CD4-positive, alpha-beta T cell treated with Interleukin-2 at 100 ng/mL for 4 hours (primary cell): ENCODE measurements at places on chromosomes 6 and 20.

GRCh38 chr6:138116661-138116999 is 9.4 kb upstream of the PERP start:
- DNase-seq = no peak

DNA sequence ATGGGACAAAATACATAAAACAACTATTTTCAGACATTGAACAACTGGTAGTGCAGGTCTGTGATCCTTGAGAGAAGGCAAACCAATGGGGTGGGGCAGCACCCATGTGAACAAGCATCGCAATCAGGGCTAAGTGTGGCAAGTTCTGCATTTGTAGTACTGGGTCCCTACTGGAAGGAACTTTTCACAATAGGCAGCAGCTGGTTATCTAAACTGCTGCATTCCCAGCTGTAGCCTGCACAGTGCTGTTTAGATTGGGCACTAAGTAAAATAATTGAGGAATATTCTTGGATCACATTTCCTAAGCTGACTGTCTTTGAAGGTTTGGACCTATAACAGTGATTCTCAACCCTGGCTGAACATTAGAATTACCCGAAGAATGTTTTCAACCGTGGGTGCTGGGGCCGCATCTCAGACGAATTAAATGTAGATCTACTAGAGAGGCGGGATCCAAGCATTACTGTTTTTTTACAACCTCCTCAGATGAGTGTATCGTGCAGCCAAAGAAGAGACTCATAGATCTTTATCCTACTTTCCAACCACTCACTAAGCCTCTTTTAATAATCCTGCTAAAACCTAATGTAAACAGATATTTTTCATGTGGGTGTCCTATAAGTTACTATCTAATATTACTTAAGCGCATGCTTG is 12.4 kb upstream of the MAP3K4 start:
- DNase-seq = no peak

DNA sequence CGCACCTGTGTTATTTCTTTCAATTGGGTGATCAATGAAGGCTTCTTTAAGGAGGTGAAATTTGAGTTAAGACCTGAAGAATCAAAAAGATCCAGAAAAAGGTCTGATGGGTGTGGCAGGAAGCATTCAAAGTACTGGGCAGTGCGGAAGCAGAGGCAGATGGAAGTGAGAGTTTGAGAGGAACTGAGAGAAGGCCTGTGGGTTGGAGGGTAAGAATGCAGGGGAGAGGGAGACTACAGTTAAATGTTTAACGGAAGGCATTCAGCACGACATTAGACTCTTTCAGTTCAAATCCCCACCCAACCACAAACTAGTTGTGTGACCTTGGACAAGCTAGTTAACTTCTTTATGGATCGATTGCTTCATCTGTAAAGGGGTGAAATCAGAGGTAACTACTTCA is 50.5 kb upstream of the GCM1 start:
- no peak for DNase-seq

- DNase-seq = no peak
Observed at GRCh38 chr6:75299801-75300530, 15.4 kb upstream of the TMEM30A start.

DNA sequence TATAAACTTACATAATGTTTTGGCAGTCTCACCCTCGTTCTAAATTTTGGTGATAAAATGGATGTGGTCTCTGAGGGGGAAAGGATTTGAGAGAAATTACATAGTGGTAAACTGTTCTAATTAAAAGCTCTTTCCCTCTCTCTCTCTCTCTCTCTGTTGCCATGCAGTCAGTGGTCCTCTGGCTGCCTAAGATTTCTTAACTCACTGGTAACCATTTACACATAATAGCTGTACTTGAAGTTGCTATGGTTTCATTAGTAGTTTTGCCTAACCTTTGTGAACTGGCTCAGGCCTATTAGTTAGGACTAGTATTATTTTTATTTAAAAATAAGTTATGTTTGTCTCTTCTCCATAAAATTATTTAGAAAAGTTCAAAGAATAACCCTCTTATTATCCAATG is 42.0 kb downstream of the MAPK14 start:
- DNase-seq = no peak

DNA sequence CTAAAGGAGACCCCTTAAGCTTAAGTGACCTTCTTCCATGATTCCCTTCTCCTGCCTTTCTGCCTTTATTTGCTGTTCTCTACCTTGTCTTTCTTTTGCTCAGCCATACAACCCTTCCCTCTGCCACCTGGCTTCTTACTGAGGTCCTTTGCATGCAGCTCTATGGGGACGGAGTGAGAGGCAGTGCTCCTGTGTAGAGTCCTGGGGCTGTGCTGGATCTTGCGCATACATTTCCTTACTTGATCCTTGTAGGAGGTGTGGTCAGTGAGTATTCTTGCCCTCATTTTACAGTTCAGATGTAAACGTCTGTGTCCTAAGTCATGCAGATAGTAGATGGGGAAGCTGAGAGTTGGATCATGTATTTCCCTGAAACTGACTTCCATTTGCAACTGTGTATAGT is 5.7 kb downstream of the SASH1 start:
- no peak for DNase-seq

DNA sequence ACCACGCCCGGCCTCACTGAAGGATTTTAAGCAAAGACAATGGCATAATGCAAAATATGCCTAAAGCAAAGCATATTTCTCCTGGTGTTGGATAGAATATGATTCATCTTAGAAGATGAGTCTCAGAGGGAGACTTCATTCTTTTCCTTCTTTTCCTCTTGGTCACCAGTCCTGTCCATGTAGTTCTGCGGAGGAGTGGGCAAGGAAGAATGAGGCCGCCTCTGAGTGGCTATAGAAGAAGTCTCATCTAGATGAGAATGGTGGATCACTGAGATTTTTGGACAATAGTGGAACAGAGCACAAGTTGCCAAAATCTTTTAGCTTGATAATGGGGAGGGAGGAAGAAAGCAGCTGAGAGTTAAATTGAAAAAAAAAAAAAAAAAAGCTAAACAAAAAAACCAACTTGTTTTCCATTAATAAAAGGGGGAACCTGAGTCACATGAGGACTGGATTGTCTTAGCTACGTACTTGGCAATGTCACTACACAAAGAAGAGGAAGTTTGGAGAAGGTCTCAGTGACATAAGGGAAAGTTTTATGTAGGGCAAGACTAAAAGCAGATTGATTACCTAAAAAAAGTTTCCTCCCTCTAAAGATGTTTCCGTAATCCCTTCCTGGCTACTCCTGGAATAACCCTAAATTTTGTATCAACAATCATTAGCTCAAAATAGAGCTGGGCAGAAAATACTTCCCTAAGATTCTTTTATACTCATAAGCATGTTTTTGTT is 6.0 kb downstream of the CD83 start:
- DNase-seq = no peak

DNA sequence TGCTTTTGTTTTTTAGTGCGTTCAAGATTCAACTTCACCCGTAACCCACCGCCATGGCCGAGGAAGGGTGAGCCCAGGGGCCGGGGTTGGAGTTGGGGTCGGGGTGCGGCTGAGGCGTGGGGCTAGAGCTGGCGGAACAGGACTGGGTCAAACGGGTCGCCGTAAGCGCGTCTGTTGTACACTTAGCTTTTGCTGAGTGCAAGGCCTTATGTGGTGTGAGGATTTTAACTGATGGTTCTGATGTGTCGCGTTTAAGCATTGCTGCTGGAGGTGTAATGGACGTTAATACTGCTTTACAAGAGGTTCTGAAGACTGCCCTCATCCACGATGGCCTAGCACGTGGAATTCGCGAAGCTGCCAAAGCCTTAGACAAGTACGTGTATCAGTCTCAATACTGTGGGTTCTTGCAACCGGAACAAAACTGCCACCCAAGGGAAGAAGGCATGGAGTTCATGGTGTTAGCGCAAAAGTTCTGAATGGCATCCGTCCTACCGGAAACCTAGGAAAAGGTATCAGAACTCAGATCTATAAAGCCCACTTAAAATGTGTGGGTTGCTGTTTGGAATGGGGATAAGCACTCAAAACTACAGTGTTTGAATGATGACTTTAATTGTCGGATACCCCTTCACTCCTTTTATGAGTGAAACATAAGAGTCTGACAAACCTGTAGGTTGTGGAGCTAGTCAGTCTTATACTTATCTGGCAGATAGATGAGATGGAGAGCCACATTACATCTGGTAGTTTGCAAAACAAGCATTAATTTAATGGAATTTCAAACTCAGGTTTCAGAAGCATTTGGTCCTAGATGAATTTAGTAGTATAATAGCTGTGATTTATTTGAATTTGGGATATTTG is 574 bp downstream of the RPS12 start:
- DNase-seq = peak; percentile 14

- DNase-seq = peak; percentile 64
Observed at GRCh38 chr6:106608080-106608668, 21.1 kb downstream of the RTN4IP1 start.

- peak; percentile 48 for DNase-seq
Observed at GRCh38 chr6:71349395-71349794, 60.8 kb downstream of the OGFRL1 start.

DNA sequence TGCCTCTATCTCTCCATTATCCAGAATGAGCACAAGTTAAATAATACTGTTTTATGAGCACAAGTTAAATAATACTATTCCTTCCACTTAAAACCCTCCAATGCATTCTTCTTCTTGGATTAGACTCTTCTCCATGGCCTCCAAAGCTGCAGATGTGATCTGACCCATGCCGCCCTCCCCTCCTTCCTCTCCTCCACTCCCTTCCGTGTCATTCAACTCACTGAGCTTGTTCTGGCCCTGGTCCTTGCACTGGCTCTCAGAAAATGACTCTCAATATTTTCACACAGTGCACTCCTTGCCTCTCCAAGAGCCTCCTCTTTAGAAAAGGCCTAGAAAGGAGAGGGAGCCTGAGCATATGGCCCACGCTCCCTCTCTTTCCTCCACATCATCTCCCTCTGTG is 125.0 kb upstream of the CD93 start:
- no peak for DNase-seq

GRCh38 chr6:89948876-89949275 is 54.6 kb downstream of the GJA10 start:
- no peak for DNase-seq

- no peak for DNase-seq
Observed at GRCh38 chr6:163381118-163381756, 33.3 kb upstream of the QKI start.

GRCh38 chr20:46548688-46549087 is 1.8 kb downstream of the OCSTAMP start:
- no peak for DNase-seq

DNA sequence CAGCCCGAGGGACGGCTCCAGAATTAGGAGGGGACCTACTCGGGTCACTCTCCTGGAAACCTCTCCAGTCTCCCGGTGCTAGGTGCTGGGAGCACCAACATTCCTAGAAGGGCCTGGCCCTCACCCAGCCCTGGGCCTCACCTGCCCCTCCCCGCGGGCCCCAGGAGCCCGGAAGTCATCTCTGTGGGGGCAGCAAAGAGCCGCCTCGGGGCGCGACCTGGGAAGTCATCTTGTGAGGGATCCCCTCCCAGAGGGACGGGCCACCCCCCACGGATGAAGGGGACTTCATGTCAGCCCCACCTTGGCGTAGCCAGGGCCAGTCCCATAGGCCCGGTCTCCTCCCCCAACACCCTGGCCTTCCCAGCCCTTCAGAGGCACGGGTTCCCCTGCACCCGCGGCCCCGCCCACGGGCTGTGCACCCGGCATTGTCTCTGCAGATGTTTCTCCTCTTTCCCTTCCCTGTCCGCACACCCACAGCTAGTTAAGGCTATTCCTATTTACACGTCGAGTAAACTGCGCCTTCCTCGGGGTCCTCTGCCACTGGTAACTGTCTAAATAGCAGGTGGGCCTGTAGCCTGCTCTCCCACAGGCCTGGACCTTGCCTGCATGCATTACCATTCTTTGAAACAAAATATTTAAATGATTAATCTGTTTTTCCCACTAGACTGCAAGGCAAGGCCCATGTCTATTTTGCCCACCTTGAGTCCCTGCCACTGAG is 896 bp upstream of the RNASET2 start:
- DNase-seq = peak; percentile 52

- no peak for DNase-seq
Observed at GRCh38 chr6:1561355-1561754, 48.4 kb upstream of the FOXC1 start.

- no peak for DNase-seq
Observed at GRCh38 chr6:72654071-72654621, 32.3 kb downstream of the KCNQ5 start.

GRCh38 chr6:10557913-10558312 is 36.8 kb downstream of the GCNT2 start:
- no peak for DNase-seq

- DNase-seq = no peak
Observed at GRCh38 chr6:143691155-143691554, 13.4 kb downstream of the PHACTR2 start.

GRCh38 chr6:135568379-135568778 is 70.8 kb upstream of the AHI1 start:
- peak; percentile 16 for DNase-seq

GRCh38 chr20:35992713-35993335 is 24.4 kb downstream of the CNBD2 start:
- DNase-seq = peak; percentile 75

DNA sequence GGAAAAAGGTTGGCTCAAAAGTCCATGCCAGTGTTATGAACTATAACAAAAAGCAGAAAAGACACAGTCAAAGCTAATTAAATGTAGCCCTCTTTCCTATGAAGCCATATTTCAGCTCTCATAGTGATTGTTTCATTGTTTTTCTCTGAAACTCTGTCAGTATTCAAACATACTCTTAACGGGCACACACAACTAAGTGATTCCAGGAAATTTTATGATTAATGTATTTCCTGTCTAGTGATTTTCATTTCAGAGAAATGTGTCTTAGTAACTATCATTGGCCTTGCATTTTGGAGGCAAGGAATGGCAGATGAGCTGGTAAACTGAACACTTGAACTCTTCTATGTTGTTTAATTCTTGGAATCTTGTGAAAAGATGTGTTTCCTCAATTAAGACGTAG is 68.0 kb downstream of the CLVS2 start:
- no peak for DNase-seq

DNA sequence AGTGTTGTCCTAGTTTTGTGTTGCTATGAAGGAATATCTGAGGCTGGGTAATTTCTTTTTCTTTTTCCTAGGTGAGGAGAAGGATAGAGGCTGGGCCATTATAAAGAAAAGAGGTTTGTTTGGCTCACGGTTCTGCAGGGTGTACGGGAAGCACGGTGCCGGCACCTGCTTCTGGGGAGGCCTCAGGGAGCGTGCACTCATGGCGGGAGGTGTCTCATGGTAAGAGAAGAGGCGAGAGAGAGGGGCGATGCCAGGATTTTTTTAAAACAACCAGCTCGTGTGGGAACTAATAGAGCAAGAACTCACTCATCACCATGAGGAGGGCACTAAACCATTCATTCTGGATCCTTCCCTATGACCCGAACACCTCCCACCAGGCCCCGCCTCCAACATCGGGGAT is 14.2 kb upstream of the NPBWR2 start:
- no peak for DNase-seq
